ENCODE measurements at places on chromosomes 5 and 9.

DNA sequence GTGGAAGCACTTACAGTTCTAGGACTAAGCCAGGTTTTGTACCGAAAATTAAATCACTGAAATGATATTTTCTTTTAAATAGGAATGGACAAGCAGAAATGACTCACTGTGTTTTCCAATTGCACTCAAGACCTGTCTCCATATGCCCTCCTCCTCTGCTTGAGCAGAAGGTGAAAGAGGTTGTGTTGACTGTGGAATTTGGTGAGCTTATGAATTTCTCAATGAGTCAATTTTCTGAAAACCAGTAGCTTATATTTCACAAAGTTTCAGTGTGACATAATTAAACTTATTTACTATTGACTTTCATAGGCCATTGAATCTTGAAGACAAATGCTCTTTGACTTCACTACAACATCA, 249.9 kb downstream of the NPR3 start:
- H3K4me3 ChIP-seq: no peak overlapping the region
- DNase-seq: no peak
- peak overlapping the region; percentile 77 for H3K27ac ChIP-seq
- no peaks in the 10 kb centered on the region for H3K27me3 ChIP-seq
- no peaks in the 10 kb centered on the region for H3K36me3 ChIP-seq

DNA sequence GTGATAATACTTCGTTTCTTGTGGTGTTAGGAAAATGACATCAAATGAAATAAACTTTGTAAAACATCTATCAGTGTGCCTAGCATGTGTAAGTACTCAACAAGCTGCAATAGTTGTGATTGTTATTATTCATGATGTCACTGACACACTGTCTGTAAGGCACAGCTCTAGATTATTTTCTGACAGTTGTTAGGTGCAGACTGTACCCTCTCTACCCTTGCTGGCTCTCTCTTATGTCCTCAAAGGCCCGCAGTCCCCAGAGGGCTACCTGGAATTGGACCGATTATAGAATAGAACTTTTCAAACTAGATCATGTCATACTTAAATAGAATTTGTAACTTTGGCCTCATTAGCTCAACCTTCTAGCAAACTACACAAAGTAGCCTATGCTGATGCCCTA, 65.9 kb upstream of the VCAN start:
- no peaks in the 10 kb centered on the region for H3K4me1 ChIP-seq
- H3K27me3 ChIP-seq: no peaks in the 10 kb centered on the region
- no peak overlapping the region for H3K27ac ChIP-seq
- DNase-seq: no peak

GRCh38 chr9:131310833-131311554, 21.5 kb downstream of the PLPP7 start:
- H3K36me3 ChIP-seq: no peaks in the 10 kb centered on the region
- H3K4me3 ChIP-seq: no peak overlapping the region
- no peaks in the 10 kb centered on the region for H3K4me1 ChIP-seq
- DNase-seq: no peak

GRCh38 chr5:112628214-112628980, 109.3 kb upstream of the APC start:
- no peak overlapping the region for H3K4me3 ChIP-seq
- DNase-seq: no peak
- no peak overlapping the region for H3K27ac ChIP-seq

- peak overlapping the region; percentile 88 for H3K4me3 ChIP-seq
- no peaks in the 10 kb centered on the region for H3K36me3 ChIP-seq
- no peaks in the 10 kb centered on the region for H3K27me3 ChIP-seq
- peak overlapping the region; percentile 98 for H3K27ac ChIP-seq
- DNase-seq: no peak
These were observed 1.1 kb upstream of the PTGER4 start for GRCh38 chr5:40678460-40679147.

GRCh38 chr9:127222388-127223095, 42.0 kb upstream of the GARNL3 start:
- no peak overlapping the region for H3K27ac ChIP-seq
- H3K4me3 ChIP-seq: no peak overlapping the region
- peaks cover 27% of the 10 kb centered on the region for H3K4me1 ChIP-seq
- no peaks in the 10 kb centered on the region for H3K36me3 ChIP-seq

DNA sequence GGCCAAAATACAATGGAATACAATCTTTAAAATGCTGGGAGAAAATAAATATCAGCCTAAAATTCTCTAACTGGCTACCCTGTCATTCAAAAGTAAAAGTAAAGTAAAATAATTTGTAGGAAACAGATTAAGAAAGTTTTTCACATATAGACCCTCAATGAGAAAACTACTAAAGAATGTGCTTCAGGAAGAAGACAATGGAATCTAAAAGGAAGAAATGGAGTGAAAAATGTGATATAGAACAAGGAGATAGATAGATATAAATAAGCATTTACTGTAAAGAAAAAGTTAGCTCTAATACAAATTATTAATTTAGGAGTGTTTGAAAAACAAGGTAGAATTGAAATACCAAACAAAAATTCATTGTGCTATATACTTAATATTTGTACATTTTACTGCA, 368.6 kb upstream of the MPDZ start:
- H3K36me3 ChIP-seq: no peaks in the 10 kb centered on the region
- no peak for DNase-seq
- no peaks in the 10 kb centered on the region for H3K27me3 ChIP-seq
- no peak overlapping the region for H3K4me3 ChIP-seq
- no peaks in the 10 kb centered on the region for H3K4me1 ChIP-seq

GRCh38 chr9:86763791-86764190, 183.5 kb downstream of the GAS1 start:
- no peak overlapping the region for H3K27ac ChIP-seq
- no peaks in the 10 kb centered on the region for H3K27me3 ChIP-seq
- H3K4me3 ChIP-seq: no peak overlapping the region
- no peaks in the 10 kb centered on the region for H3K36me3 ChIP-seq
- peaks cover 7% of the 10 kb centered on the region for H3K4me1 ChIP-seq
- no peak for DNase-seq

GRCh38 chr5:180318456-180319089, 26.7 kb upstream of the MAPK9 start:
- DNase-seq: no peak
- H3K27ac ChIP-seq: no peak overlapping the region
- H3K4me3 ChIP-seq: no peak overlapping the region
- H3K4me1 ChIP-seq: no peaks in the 10 kb centered on the region
- no peaks in the 10 kb centered on the region for H3K36me3 ChIP-seq

- peak overlapping the region; percentile 45 for H3K27ac ChIP-seq
- H3K4me1 ChIP-seq: no peaks in the 10 kb centered on the region
These were observed 71.6 kb upstream of the HSPB3 start for GRCh38 chr5:54383941-54384340.

GRCh38 chr5:109062664-109063063, 315.0 kb downstream of the FER start:
- H3K4me3 ChIP-seq: no peak overlapping the region
- no peaks in the 10 kb centered on the region for H3K36me3 ChIP-seq
- H3K27me3 ChIP-seq: no peaks in the 10 kb centered on the region
- H3K4me1 ChIP-seq: no peaks in the 10 kb centered on the region
- no peak overlapping the region for H3K27ac ChIP-seq

DNA sequence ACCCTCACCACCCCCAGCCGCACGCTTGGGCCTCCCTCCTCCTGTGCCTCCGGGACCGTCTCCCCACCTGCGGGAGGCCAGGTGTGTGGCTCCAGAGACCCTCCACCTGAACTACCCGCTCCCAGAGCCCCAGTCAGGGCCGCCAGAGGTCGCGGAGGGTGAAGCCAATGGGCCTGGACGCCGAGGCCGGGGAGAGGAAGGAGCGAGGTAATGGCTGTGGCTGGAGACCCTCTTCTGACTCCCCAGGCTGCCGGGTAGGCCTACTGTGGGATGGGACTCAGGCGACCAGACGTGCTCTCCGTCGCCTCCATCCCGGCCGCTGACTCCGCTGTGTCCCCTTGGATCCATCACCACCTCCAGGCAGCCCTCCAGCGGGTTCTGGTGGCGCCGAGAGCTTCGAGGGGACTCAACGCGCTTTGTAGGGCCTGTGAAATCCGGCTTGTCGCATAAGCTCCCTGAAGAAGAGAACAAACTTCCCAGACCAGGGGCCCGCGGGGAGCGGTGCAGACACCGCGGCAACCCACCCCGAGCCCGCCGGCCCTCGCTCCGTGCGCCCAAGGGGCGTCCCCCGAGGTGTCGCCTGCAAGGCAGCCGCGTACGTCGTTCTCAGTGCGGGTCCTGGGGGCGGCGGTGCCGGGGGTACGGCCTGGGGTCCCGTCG, 12.6 kb downstream of the IRX2 start:
- H3K27ac ChIP-seq: no peak overlapping the region
- H3K4me3 ChIP-seq: peak overlapping the region; percentile 72
- no peak for DNase-seq
- H3K4me1 ChIP-seq: peaks cover 7% of the 10 kb centered on the region
- H3K36me3 ChIP-seq: no peaks in the 10 kb centered on the region
- H3K27me3 ChIP-seq: peaks cover 8% of the 10 kb centered on the region

DNA sequence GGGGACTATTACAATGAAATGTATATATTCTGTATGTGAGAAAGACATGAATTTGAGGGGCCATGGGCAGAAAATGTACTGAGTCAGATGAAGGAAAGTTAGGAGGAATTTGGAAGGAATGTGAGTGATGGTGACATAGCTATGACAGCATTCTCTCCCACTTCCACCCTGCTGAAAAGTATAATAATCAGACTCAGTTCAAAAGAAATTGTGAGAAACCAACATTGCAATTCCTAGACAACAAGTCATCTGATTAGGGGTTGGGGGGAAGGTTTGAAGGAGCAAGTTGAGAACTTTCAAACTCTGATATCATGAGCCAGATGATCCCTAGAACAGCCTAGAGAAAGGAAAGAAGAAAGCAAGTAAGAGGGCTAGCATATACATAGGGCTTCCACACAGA, 370.6 kb downstream of the DMRTA1 start:
- no peak for DNase-seq
- no peak overlapping the region for H3K27ac ChIP-seq
- H3K4me3 ChIP-seq: no peak overlapping the region
- no peaks in the 10 kb centered on the region for H3K4me1 ChIP-seq
- H3K36me3 ChIP-seq: no peaks in the 10 kb centered on the region

DNA sequence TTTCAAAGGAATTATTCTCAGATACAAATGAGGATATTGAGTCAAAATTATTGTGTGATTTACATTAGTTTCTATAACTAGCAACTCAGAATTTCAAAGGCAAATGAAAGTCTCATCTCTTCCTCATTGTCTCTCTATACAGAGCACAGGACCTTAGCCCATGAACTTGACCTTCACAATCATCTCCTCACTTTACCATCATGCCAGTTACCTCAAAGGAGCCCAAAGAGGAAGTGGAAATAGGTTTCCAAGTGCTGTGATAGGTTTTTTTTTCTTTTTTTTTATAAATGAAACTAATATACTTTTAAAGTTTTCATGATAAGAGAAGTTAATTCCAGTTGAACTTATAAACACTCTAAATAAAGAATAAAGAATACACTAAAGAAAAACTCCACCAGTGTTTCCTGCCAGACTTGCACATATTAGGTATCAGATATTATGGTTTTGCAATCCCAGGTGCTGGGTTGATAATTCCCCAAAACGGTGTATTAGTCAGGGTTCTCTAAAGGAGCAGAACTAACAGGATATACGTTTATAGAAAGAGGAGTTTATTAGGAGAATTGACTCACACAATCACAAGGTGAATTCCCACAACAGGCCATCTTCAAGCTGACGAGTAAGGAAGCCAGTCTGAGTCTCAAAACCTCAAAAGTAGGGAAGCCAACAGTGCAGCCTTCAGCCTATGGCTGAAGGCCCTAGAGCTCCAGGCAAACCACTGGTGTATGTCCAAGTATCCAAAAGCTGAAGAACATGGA, 50.1 kb upstream of the ADAMTS16 start:
- no peaks in the 10 kb centered on the region for H3K27me3 ChIP-seq
- no peak for DNase-seq
- no peak overlapping the region for H3K4me3 ChIP-seq

- H3K4me1 ChIP-seq: no peaks in the 10 kb centered on the region
- DNase-seq: no peak
- no peak overlapping the region for H3K4me3 ChIP-seq
- peaks cover 72% of the 10 kb centered on the region for H3K36me3 ChIP-seq
- no peaks in the 10 kb centered on the region for H3K27me3 ChIP-seq
These were observed 9.3 kb upstream of the ZDHHC12 start for GRCh38 chr9:128733256-128733655.

GRCh38 chr5:1494780-1495524, 28.8 kb downstream of the LPCAT1 start:
- peak; percentile 19 for DNase-seq
- H3K27ac ChIP-seq: no peak overlapping the region
- no peaks in the 10 kb centered on the region for H3K4me1 ChIP-seq
- H3K36me3 ChIP-seq: peaks cover 56% of the 10 kb centered on the region
- no peaks in the 10 kb centered on the region for H3K27me3 ChIP-seq

- H3K27me3 ChIP-seq: no peaks in the 10 kb centered on the region
- H3K36me3 ChIP-seq: no peaks in the 10 kb centered on the region
- no peak for DNase-seq
- peak overlapping the region; percentile 93 for H3K27ac ChIP-seq
- peaks cover 5% of the 10 kb centered on the region for H3K4me1 ChIP-seq
These were observed 46.8 kb upstream of the RNF20 start for GRCh38 chr9:101486693-101487442.

GRCh38 chr9:69351227-69351626, 26.2 kb downstream of the ENTREP1 start:
- no peak overlapping the region for H3K27ac ChIP-seq
- no peak for DNase-seq
- no peaks in the 10 kb centered on the region for H3K27me3 ChIP-seq
- peaks cover 12% of the 10 kb centered on the region for H3K4me1 ChIP-seq

- H3K27ac ChIP-seq: no peak overlapping the region
- no peaks in the 10 kb centered on the region for H3K4me1 ChIP-seq
- H3K4me3 ChIP-seq: no peak overlapping the region
These were observed 183.6 kb downstream of the PTTG1 start for GRCh38 chr5:160605266-160605665.

GRCh38 chr9:1759009-1759408, 256.1 kb upstream of the SMARCA2 start:
- no peak overlapping the region for H3K27ac ChIP-seq
- H3K4me1 ChIP-seq: no peaks in the 10 kb centered on the region
- H3K36me3 ChIP-seq: no peaks in the 10 kb centered on the region
- H3K4me3 ChIP-seq: no peak overlapping the region
- H3K27me3 ChIP-seq: no peaks in the 10 kb centered on the region
- DNase-seq: no peak

GRCh38 chr5:29042152-29042551, 2003.8 kb upstream of the CDH9 start:
- no peaks in the 10 kb centered on the region for H3K4me1 ChIP-seq
- H3K4me3 ChIP-seq: no peak overlapping the region
- no peak overlapping the region for H3K27ac ChIP-seq
- no peaks in the 10 kb centered on the region for H3K36me3 ChIP-seq

- no peaks in the 10 kb centered on the region for H3K36me3 ChIP-seq
- no peak for DNase-seq
- no peaks in the 10 kb centered on the region for H3K4me1 ChIP-seq
- H3K27ac ChIP-seq: no peak overlapping the region
- H3K27me3 ChIP-seq: no peaks in the 10 kb centered on the region
These were observed 79.8 kb downstream of the MAT2B start for GRCh38 chr5:163585206-163585605.

GRCh38 chr9:114919611-114920010, 10.8 kb downstream of the TNFSF8 start:
- H3K36me3 ChIP-seq: no peaks in the 10 kb centered on the region
- DNase-seq: no peak
- H3K4me3 ChIP-seq: no peak overlapping the region
- H3K27me3 ChIP-seq: no peaks in the 10 kb centered on the region
- no peaks in the 10 kb centered on the region for H3K4me1 ChIP-seq

Data from esophagus squamous epithelium (tissue), 5 donors.